ENCODE measurements at places on chromosomes 7 and 10.

- no peak for DNase-seq
Measured at GRCh38 chr7:24434972-24435371, 138.3 kb upstream of the PALS2 start.

DNA sequence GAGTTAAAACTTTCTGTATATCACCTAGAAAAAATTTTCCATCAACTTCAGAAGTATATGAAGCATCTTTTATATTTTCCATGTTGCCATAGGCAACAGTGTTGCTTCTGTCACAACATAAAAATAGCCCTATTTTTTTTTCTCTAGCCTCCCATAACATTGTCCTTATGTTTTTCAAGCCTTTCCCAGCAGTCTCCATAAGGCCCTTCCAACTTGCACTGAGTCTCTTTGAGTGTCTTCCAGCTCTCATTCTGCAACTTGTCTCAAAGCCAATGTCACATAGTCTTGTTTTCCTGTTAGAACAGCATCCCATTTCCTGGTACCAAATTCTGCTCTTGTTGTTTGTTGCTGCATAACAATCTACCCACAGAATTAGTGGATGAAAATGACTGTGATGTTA lies 1055.5 kb upstream of the GHITM start:
- no peak for DNase-seq

DNA sequence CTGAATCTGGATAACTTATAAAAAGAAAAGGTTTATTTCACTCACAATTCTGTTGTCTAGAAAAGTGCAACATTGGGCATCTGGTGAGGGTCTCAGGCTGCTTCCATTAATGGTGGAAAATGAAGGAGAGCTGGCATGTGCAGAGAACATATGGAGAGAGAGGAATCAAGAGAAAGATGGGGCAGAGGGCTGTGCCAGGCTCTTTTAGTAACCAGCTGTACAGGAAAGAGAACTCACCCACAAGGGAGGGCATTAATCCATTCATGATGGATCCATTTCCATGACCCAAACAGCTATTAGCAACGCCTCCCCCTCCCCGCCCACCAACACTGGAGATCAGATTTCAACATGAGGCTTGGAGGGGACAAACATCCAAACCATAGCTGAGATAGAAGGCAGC lies 61.7 kb upstream of the LYZL1 start:
- DNase-seq: no peak

DNA sequence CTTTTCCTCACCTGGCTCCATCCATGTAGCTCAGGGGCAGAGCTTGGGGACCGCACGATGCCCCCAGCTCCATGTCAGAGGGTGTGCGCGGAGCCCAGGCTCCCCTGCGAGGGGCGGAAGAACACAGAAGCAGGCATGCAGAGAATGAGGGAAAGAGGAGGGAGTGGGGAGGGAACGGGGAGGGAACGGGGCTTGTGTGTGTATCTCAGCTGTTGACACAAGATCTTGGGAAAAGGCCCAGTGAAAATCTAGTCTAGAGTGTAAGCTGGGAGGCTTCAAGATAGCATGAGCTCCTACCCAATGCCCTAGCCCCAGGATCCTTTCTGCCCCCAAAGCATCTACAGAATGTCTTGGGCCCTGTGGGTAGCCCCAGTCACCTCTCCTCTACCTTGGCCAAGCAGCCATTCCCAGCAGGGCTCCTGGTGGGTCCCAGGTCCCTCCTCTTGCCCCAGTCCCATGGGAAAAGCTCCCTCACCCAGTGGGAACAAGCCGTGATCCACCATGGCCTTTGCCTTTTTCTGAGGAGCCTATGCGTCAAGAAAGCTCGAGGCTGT lies 25.1 kb upstream of the NDST2 start:
- DNase-seq: no peak

- DNase-seq: no peak
Measured at GRCh38 chr7:13988065-13988464, 1.4 kb downstream of the ETV1 start.
